Neural crest cell (in vitro differentiated cells): ENCODE measurements at places on chromosomes 2 and 18.

- no peak for DNase-seq
These were observed 59.6 kb downstream of the TRPM8 start for GRCh38 chr2:233976690-233977294.

GRCh38 chr18:33424266-33424946 is 16.1 kb downstream of the CCDC178 start:
- no peak for DNase-seq

- DNase-seq = no peak
These were observed 455.9 kb upstream of the HS6ST1 start for GRCh38 chr2:128774320-128775216.

DNA sequence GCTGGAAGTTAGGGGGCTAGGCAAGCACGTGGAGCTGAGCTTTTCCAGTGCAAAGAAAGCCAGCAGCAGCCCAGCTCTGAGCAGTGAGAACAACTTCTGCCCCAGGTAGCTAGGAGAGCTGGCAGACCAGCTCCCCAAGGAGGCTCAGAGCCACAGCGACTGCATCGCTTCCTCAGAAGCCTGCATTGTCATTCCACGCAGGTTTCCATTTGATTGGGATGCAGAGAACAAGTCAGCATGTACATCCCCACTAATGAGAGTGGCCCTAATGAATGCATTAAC is 45.1 kb downstream of the C1QL2 start:
- no peak for DNase-seq

- DNase-seq = no peak
These were observed 42.9 kb downstream of the SRBD1 start for GRCh38 chr2:45567974-45568789.

DNA sequence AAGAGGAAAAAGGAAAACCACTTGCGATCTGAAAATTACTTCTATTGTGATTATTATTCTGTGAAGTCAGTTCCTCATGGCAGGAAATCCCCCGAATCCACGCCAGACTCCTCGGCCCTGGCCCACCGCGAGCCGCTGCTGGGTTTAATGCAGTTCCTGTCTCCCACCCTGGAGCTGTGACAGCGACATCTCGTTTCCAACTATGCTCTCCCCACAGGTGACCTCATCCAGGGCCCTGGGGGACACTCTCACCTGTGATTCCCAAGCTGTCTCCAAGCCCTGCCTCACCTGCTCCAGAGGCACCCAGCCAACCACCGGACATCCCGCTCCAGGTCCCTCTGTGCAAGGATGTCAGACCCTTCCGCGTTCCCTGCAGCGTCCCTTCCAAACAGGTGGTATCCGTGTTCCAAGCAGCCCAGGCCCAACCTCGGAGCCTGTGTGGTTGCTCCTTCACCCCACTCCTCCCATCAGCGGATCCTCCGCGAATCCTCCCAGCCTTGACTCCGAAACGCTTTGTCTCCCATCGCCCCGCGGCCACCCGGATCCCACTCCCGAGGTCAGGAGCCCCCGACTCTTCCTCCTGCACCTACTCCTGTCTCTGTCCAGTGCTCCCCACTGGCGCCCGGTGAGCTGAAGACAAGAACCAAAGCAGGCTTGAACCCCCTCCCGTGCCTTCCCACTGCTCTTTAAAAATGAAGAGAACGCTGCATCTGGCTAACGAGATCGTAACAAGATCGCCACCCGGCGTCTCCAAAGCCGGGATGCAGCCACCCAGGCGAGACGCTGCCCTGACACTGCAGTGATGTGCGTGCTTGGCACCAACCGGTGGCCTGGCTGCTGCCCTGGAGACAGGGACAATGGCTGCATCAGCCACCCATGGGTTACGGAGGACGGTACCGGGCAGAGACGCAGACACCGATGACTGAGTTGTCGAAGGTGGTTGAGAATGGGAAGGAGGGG is 96.5 kb downstream of the NDUFA10 start:
- DNase-seq = no peak

DNA sequence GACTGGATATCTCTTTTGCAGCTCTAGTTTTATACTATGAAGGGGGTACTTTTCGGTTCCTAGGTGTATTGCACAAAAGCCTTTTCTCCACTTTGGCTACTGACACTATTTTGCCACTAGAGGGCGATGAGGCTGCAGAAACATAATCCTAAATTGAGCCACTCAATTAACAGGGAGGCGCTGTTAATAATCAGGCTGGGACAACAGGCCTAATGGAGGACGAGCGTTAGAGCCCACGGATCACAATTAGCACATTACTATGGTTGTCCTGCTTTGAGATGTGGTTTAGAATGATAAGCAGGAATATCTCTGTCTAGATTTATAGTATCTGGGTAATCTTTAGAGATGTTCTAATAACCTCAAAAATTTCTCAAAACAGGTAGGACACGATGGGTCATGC is 62.2 kb upstream of the PMAIP1 start:
- peak; percentile 20 for DNase-seq

- DNase-seq = no peak
These were observed 642.1 kb upstream of the ID2 start for GRCh38 chr2:8039732-8040131.

GRCh38 chr2:226759768-226760167 is 39.9 kb downstream of the IRS1 start:
- no peak for DNase-seq

DNA sequence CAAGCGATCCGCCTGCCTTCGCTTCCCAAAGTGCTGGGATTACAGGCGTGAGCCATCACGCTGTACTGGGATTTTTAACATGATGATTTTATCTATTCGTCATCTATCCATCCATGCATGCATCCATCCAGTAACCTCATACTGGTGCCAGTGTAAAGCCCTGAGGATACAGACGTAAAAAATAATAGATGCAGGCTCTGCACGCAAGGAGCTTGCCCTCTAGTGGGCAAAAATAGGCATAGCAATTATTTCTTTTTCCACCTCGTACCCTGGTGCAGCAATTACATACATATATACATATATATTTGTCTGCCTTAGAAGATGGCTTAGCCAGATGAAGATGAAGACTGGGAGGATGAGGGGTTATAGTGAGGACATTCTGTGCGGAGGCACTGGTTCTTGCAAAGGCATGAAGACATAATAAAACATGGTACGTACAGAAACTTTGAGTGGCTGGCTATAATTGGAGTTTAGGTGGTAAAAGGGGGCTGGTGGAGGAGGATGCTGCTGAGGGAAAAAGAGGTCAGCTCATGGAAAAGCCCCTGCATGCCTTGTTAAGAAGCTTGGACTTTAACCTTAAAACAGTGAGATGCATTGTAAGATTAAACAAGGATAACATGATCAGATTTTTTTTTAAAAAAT is 19.6 kb upstream of the RPIA start:
- DNase-seq = peak; percentile 3

DNA sequence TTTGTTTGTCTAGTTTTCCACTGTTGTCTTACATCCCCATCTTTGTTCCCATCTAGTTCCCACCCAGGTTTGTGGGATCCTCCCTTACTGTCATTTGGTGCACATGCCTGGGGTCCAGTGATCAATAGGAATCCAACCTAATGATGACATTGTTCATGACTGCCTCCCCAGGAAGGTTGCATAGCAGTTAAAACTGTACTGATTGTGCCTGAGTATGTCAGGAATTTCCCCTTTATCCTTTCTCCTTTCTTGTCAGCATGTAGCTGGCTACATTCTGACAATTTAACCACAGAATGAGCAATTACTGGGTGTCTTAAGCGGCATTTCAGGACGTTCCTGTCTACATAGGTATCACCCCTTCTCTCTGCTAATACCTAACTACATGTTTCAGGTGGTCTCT is 653.0 kb downstream of the CNTNAP5 start:
- no peak for DNase-seq

GRCh38 chr2:23620841-23621341 is 235.9 kb downstream of the KLHL29 start:
- no peak for DNase-seq

GRCh38 chr2:151114874-151115273 is 146.8 kb downstream of the RBM43 start:
- DNase-seq = no peak

GRCh38 chr2:96760986-96761832 is 507 bp downstream of the CNNM4 start:
- no peak for DNase-seq

GRCh38 chr2:184599054-184599871 is 934 bp downstream of the ZNF804A start:
- no peak for DNase-seq

DNA sequence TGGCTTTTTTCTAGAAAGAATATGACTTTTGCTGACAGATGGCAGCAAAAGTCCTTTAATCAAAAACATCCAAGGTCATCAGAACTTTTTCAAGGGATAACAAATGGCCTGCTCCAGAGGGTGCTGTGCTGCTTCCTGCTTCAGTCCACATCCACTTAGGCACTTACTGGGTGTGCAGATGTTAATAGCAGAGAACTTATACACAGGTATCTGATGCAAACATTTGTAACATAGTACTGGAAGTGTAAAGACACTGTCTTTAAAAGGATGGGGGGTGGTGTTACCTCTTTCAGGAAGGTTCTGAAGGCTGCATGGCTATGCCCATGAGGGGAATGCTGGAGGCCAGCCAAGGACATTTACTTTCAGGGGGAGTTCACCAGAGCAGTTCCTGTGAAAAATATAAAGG is 5.5 kb downstream of the HOXD8 start:
- DNase-seq = no peak

DNA sequence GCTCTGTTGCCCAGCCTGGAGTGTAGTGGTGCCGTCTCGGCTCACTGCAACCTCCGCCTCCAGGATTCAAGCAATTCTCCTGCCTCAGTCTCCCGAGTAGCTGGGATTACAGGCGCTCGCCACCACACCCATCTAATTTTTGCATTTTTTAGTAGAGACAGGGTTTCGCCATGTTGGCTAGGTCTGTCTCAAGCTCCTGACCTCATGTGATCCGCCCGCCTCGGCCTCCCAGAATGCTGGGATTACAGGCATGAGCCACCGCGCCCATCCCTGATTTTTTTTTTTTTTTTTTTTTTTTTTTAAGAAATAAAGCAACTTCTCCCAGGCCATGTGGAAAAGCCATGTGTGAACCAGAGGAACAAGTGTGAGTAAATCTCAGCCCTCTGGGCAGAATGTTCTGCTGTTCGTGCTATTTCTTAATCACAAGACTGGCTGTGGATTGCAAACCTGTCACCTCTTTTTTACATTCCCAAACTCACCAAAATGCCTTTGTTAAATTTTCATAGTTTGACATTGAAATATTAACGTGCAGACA is 6.4 kb upstream of the SH3BP4 start:
- DNase-seq = no peak

- no peak for DNase-seq
These were observed 38.6 kb upstream of the ATP5MC3 start for GRCh38 chr2:175220075-175220474.

DNA sequence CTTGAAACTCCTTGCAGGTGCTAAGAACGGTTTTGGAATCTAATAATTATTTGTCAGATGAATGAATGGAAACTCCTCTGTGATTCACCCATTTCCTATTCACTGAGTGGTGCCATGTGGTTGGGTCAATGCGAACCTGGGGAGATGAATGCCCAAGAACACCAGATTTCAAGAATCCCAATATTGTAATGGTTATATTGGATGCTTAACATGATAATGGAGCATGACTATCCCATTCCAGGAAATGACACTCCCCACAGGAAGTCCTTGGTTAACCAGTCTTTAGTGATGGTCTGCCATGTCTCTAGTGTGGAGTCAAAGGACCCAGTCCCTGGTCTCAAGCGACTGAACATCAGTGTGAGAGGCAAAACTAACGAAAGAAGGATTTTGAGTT is 67.9 kb upstream of the ST3GAL5 start:
- DNase-seq = no peak

DNA sequence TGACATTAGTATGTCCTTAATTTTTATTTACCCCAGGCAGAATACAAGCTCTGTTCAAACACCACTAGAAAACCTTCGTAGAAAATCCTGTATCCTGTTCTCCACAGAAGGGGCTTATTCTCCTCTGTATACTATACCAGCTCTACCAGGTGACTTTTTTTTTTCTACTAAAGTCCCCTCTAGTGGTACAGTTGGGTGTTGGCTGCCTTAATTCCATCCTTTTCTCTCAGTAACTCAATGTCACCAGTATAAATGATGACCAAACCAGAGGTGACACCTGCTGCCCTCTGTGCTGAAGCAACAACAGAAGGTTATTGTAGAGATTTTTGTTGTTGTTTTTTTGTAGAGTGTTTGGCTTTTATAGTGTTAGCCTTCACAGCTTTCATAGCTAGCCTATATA is 1322.0 kb downstream of the LRP1B start:
- no peak for DNase-seq

- DNase-seq = no peak
These were observed 253.4 kb downstream of the HDAC4 start for GRCh38 chr2:239147376-239147775.

GRCh38 chr2:186968277-186968676 is 119.3 kb upstream of the ZSWIM2 start:
- DNase-seq = no peak

DNA sequence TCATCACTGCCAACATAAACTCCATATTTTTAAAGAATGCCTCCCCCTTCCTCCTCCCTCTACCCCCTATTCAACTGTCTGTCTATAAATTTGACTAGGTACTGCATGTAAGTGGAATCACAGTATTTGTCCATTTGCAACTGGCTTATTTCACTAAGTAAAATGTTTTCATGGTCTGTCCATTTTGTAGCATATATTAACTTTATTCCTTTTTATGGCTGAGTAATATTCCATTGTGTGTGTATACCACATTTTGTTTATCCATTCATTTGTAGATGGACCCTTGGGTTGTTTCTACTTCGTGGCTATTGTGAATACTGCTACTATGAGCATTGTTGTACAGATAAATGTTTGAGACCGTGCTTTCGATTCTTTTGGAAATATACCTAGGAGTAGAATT is 10.7 kb downstream of the SEH1L start:
- no peak for DNase-seq

- DNase-seq = no peak
These were observed 63.7 kb downstream of the RNF152 start for GRCh38 chr18:61829108-61829507.

DNA sequence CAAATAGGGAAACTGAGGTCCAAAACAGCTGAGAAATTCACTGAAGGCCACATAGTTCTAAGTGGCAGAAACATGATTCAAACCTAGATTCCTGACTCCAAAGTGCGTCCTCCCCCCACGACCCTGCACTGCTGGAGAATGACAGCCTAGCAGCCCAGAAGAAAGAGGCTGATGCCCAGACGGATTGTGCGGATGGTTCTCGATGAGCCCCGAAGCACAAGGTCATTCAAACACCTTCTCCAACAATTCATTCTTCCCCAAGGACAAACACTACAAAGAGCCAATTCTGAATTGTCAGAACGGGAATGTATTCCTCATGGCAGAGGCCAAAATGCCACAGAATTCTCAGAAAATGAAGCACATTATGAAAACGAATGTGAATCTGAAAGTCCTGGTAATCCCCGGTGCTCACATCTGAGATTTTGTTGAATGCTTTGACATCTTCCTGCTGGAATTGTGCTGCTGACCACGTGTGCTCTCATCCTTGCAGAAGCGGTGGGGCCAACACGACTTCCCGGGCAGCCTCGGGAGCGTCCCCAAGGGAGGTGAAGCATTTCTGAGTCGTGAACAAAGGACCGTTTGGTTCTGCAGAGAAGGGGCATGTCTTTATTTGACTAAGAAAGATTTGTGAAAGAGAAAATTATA is 337.0 kb downstream of the EIPR1 start:
- DNase-seq = no peak
